ENCODE measurements at places on chromosomes 5 and 9. TPM values are rescaled to one million over a fixed set of nuclear protein-coding genes. Genes with fewer than 3 reads are reported as not detected.
A peak's percentile ranks its signal among the peaks of the same experiment; 100 is the strongest.

GRCh38 chr5:14040542-14040941 lies 96.1 kb upstream of the DNAH5 start:
- H3K4me3 ChIP-seq = no peak overlapping the region
- no peaks in the 10 kb centered on the region for H3K36me3 ChIP-seq
- peaks cover 27% of the 10 kb centered on the region for H3K4me1 ChIP-seq
- no peaks in the 10 kb centered on the region for H3K27me3 ChIP-seq
- no peak for DNase-seq
- no peak overlapping the region for H3K27ac ChIP-seq

- H3K36me3 ChIP-seq = no peaks in the 10 kb centered on the region
- H3K27ac ChIP-seq = no peak overlapping the region
- H3K4me1 ChIP-seq = no peaks in the 10 kb centered on the region
- H3K4me3 ChIP-seq = no peak overlapping the region
- H3K27me3 ChIP-seq = no peaks in the 10 kb centered on the region
- DNase-seq = no peak
Observed at GRCh38 chr5:44981708-44982107, 173.0 kb downstream of the MRPS30 start.

GRCh38 chr5:177354711-177355110 lies 3.0 kb upstream of the RGS14 start:
- H3K36me3 ChIP-seq = no peaks in the 10 kb centered on the region
- no peaks in the 10 kb centered on the region for H3K4me1 ChIP-seq
- no peak for DNase-seq
- no peaks in the 10 kb centered on the region for H3K27me3 ChIP-seq
- H3K27ac ChIP-seq = no peak overlapping the region

- no peaks in the 10 kb centered on the region for H3K4me1 ChIP-seq
- no peaks in the 10 kb centered on the region for H3K27me3 ChIP-seq
- H3K36me3 ChIP-seq = peaks cover 20% of the 10 kb centered on the region
- peak overlapping the region; percentile 32 for H3K4me3 ChIP-seq
- DNase-seq = no peak
- H3K27ac ChIP-seq = peak overlapping the region; percentile 88
Observed at GRCh38 chr9:95057101-95057500, 260.4 kb downstream of the FANCC start.

DNA sequence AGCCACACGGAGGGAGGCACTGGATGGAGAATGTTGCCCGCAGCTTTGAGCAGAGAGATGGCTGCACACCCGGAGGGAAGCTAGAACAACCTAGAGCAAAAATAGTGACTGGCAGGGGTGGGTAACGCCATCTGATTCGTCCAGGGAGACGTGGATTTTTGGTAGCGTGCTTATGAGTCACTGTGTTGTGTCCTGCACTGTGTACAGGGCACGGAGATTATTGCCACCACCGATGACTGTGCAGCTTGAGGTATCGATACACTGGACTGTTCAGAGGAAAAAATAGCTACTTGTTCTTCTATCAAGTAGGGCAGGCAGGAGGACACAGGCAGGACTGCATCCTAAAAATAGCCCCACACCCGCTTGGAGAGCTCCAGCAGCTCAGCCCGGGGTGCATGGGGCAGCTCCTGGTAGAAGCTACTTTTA lies 6.0 kb downstream of the UBE2QL1 start:
- peaks cover 48% of the 10 kb centered on the region for H3K4me1 ChIP-seq
- H3K36me3 ChIP-seq = no peaks in the 10 kb centered on the region
- DNase-seq = no peak
- no peaks in the 10 kb centered on the region for H3K27me3 ChIP-seq
- H3K27ac ChIP-seq = peak overlapping the region; percentile 70
- no peak overlapping the region for H3K4me3 ChIP-seq

GRCh38 chr5:173138707-173139106 lies 5.6 kb upstream of the BNIP1 start:
- peaks cover 7% of the 10 kb centered on the region for H3K36me3 ChIP-seq
- no peak overlapping the region for H3K4me3 ChIP-seq
- no peaks in the 10 kb centered on the region for H3K4me1 ChIP-seq
- H3K27ac ChIP-seq = no peak overlapping the region
- no peak for DNase-seq

- no peak overlapping the region for H3K4me3 ChIP-seq
- H3K27me3 ChIP-seq = no peaks in the 10 kb centered on the region
- H3K27ac ChIP-seq = no peak overlapping the region
- no peaks in the 10 kb centered on the region for H3K4me1 ChIP-seq
Observed at GRCh38 chr5:124110942-124111341, 599.0 kb downstream of the CSNK1G3 start.

DNA sequence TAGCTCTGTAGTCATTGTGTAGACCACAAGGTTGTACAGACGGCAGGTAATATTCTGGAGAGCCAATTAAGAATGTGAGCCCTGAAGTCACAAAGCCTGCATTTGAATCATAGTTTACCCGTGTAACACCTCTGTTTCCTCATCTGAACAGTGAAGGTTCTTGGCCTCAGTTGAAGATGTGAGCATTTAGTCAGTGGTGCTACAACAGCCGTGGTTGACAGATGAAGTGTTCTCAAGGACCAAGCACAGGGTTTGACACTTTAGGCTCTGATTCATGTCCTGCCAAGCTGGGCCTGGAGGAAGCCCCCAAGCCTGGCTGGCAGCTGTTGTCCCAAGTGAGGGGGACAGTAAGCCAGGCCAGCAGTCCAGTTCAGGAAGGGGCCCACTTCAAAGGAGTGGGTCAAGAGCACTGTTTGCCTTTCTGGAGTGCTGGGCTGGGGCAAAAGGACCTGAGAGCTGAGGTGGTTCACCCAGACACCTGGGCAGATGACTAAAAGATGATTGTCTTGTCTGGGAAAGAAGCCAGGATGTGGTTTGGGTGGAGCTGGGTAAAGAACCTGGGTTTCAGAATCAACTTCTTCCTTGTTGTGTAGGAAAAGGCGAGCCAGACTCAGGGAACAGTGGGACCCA lies 20.7 kb downstream of the FAXDC2 start:
- peaks cover 44% of the 10 kb centered on the region for H3K36me3 ChIP-seq
- no peaks in the 10 kb centered on the region for H3K4me1 ChIP-seq
- DNase-seq = no peak
- no peaks in the 10 kb centered on the region for H3K27me3 ChIP-seq

DNA sequence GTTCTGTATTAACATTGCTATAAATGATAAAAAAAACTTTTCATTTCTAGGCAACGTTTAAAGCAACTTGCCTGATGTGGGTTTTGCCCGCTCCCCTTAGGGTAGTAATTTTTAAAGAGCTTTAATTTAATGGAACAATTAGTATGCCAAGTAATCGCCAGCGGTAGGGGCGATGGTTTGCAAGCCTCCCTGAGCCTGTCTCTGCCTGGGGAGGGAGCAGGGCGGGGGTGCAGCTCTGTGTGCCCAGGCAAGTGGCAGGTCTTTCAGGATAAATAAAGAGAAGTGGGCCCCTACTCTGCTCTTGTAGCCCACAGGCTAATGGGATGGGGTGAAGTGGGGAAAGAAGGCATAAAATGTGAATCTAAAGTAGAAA lies 13.8 kb upstream of the TGFBI start:
- H3K27ac ChIP-seq = no peak overlapping the region
- peaks cover 50% of the 10 kb centered on the region for H3K4me1 ChIP-seq
- H3K27me3 ChIP-seq = no peaks in the 10 kb centered on the region
- H3K4me3 ChIP-seq = no peak overlapping the region

GRCh38 chr9:122058709-122059108 lies 34.4 kb downstream of the TTLL11 start:
- H3K27me3 ChIP-seq = no peaks in the 10 kb centered on the region
- no peak for DNase-seq
- no peak overlapping the region for H3K27ac ChIP-seq
- H3K4me1 ChIP-seq = no peaks in the 10 kb centered on the region
- no peaks in the 10 kb centered on the region for H3K36me3 ChIP-seq
- H3K4me3 ChIP-seq = no peak overlapping the region

DNA sequence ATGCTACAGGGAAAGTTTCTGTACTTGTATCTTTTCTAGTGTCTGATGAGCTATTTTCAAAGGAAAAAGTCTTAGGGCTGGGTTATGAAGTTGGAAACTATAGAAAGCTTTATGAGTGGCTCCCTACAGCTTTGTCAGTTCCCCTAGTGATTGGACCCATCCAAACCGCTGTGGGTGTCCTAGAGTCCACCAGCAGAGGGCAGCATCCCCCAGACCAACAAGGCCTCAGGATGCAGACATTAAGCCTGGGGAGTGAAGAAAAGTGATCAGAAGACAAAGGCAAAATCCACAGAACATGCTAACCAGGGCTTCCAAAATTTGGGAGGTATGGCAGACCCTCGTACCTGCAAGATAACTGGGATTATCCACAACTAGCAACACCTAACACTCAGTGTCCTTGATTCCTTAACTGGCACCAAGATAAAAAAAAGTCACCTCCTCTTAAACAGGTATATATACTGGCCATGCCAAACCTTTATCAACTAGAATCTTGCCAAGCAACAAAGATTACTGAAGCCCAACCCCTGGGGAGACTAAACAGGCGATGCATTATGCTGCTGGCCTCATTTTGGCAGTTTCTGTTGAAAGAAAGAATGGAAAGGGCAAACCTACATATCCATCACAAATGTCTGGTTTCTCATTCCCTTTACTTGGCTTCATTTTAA lies 110.4 kb upstream of the NR5A1 start:
- H3K36me3 ChIP-seq = no peaks in the 10 kb centered on the region
- H3K4me3 ChIP-seq = no peak overlapping the region
- no peak overlapping the region for H3K27ac ChIP-seq
- DNase-seq = peak; percentile 77
- H3K4me1 ChIP-seq = no peaks in the 10 kb centered on the region

GRCh38 chr5:74342948-74343682 lies 297.4 kb downstream of the ENC1 start:
- H3K27ac ChIP-seq = no peak overlapping the region
- no peak overlapping the region for H3K4me3 ChIP-seq
- H3K27me3 ChIP-seq = no peaks in the 10 kb centered on the region
- no peaks in the 10 kb centered on the region for H3K36me3 ChIP-seq
- no peaks in the 10 kb centered on the region for H3K4me1 ChIP-seq
- no peak for DNase-seq

- H3K27ac ChIP-seq = no peak overlapping the region
- peaks cover 24% of the 10 kb centered on the region for H3K4me1 ChIP-seq
- no peak overlapping the region for H3K4me3 ChIP-seq
- peaks cover 17% of the 10 kb centered on the region for H3K36me3 ChIP-seq
Observed at GRCh38 chr5:151659001-151659754, 27.5 kb downstream of the SPARC start.

DNA sequence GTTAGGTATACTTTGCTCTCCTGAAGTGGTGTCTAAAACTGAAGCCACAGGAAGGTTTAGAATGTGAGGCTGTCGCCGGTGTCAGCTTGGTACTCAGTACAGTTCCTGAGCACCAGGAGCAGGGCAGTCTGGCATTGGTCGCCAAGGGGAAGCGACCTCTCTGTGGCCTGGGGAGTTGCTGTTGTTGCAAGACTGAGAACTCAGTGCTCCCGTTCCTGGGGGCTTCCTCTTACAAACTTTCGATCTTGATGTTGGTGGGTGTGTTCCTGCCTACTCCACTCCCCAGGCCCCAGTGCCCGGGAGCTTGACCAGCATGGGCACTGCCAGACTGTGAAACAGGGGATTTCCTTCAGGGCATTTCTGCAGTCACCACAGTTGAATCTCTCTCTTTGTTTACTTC lies 52.4 kb upstream of the PPARGC1B start:
- no peak overlapping the region for H3K4me3 ChIP-seq
- H3K36me3 ChIP-seq = no peaks in the 10 kb centered on the region
- H3K27ac ChIP-seq = no peak overlapping the region
- H3K4me1 ChIP-seq = no peaks in the 10 kb centered on the region
- no peak for DNase-seq

DNA sequence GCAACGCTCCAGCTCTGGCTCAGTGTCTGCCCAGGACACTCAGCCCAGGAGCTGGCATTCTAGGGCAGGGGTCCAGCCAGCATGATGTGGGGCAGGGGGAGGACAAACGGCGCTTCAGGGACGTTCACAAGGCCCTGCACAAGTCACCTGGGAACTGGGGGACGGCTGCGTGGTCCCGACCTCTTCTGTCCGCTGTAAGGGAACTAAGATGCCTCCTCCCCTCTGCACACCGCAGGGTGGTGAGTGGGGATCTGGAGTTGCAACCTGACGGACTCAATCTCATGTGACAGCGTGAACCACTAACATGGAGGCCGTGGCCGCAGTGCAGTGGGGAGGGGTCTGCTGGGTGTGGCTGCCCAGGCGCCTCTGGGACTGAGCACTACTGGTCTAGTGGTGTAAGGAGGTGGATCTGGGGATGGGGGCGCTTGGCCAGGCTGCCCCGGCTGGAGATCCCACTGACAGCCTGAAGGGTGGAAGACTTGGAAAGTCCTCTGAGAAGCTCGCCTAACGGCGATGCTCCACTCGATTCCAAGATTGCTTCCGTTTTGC lies 88.0 kb upstream of the RAPGEF1 start:
- H3K27ac ChIP-seq = no peak overlapping the region
- no peak overlapping the region for H3K4me3 ChIP-seq
- no peaks in the 10 kb centered on the region for H3K36me3 ChIP-seq
- no peaks in the 10 kb centered on the region for H3K27me3 ChIP-seq

DNA sequence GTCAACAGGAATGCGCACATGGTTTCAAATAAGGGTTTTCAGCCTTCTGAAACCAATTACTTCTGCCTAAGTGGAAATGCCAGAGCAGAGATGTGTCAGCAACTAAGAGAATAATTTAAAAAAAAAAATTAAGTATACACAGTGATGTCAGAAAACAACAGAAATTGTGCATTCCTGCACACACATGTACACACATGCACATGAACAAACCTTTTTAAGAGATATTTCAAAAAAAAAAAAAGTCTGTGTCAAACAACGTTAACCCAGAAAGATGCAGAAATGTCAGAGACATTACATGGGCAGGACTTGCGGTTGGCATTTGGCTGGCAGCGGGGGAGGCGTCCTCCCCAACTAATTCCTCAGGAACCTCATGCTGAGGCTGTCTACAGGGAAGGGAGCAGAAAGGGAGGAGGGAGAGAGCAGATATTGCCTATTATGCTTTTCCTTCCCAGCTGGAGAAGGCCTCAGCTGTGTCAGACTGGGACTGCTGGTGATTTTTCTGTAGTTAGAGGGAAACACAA lies 536.9 kb upstream of the WWC1 start:
- H3K4me1 ChIP-seq = no peaks in the 10 kb centered on the region
- H3K27me3 ChIP-seq = no peaks in the 10 kb centered on the region
- no peak overlapping the region for H3K4me3 ChIP-seq
- no peaks in the 10 kb centered on the region for H3K36me3 ChIP-seq
- H3K27ac ChIP-seq = no peak overlapping the region

- H3K27ac ChIP-seq = no peak overlapping the region
- no peaks in the 10 kb centered on the region for H3K27me3 ChIP-seq
- no peaks in the 10 kb centered on the region for H3K4me1 ChIP-seq
- H3K36me3 ChIP-seq = no peaks in the 10 kb centered on the region
- no peak for DNase-seq
- no peak overlapping the region for H3K4me3 ChIP-seq
Observed at GRCh38 chr5:97601651-97602050, 418.6 kb upstream of the RIOK2 start.

The FCHO2 gene
- total RNA-seq = 10.7 TPM

The PPP2R2B gene
- 12.4 TPM for total RNA-seq

The STING1 gene
- 80.0 TPM for total RNA-seq

The GAS1 gene
- total RNA-seq = 78.6 TPM

The LAMC3 gene
- total RNA-seq = 1.6 TPM

The ORM1 gene
- total RNA-seq = not detected

The DNM1 gene
- total RNA-seq = 3.9 TPM

The GGTA1 gene
- 15.2 TPM for total RNA-seq

The PCDHB7 gene
- total RNA-seq = 1.0 TPM

The PDE6A gene
- 0.08 TPM for total RNA-seq

The OLFM1 gene
- total RNA-seq = 7.6 TPM

The EGFLAM gene
- total RNA-seq = 8.8 TPM

The SEMA5A gene
- 14.1 TPM for total RNA-seq
